Activated naive CD4-positive, alpha-beta T cell (primary cell): ENCODE measurements at places on chromosomes 2 and 18.

GRCh38 chr2:217835931-217836891, 166.6 kb downstream of the TNS1 start:
- no peak for DNase-seq

GRCh38 chr2:29349316-29350030, 234.3 kb downstream of the CLIP4 start:
- no peak for DNase-seq

DNA sequence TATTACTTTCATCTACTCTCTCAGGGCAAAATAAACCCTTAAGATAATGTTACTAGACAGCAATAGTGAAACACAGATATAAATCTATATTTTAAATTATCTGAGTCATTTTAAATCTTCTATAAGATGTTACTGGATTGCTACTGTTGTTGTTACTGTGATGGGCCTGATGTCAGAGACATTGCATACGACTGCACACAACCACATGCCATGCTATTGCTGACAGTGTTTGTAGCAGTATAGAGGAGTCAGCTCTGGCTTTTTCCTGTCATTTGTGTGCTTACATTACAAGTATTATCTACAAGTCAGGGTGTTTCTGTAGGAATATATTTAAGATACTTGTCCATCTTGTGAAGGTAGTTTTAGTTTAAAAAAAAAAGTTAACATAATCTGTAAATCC, 63.9 kb downstream of the CCDC148 start:
- DNase-seq, result no peak

- no peak for DNase-seq
Measured at GRCh38 chr2:69559442-69560146, 83.9 kb downstream of the AAK1 start.
